NB4 (cell line): ENCODE measurements at places on chromosomes 7 and 10.

- peak; percentile 35 for DNase-seq
These were observed 43.0 kb downstream of the SCRN1 start for GRCh38 chr7:29946428-29947186.

GRCh38 chr10:122445904-122446303 is 8.5 kb upstream of the ARMS2 start:
- DNase-seq = no peak

DNA sequence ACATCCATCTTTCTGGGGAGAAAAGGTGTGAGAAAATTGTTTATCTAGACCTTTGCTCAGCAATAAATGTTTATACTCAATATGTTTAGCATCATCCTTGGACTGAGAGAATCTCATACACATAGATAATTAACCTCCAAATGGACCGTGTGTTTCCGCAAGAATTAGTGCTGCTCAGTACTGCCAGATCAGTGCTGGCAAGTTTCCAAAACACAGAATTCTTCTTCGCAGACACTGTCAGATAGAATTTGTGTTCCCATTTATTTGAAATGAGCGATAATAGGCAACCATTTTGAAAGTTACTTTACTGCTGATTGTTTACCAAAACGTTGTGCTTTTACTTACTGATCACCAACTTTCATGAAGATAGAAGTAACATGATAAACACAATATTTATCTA is 33.7 kb downstream of the STAMBPL1 start:
- DNase-seq = no peak

DNA sequence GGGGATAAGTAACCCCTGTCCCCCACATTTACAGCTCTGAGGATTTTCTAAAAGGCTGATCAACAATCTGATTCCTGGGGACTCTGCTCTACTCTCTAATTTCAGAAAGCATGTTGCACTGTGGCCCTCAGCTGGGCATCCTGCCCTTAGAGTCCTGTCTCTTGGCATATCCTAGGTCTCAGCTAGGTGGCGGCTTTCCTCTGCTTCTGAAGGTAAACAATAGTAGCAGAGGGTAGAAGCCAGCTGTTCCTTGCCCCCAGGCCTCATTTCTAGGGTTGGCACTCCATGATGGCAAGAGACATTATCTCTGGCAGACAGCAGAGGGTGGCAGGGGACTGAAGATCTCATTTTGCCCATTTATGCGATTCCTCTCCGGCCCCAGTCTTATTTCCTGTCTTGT is 77.0 kb downstream of the ADCYAP1R1 start:
- no peak for DNase-seq

DNA sequence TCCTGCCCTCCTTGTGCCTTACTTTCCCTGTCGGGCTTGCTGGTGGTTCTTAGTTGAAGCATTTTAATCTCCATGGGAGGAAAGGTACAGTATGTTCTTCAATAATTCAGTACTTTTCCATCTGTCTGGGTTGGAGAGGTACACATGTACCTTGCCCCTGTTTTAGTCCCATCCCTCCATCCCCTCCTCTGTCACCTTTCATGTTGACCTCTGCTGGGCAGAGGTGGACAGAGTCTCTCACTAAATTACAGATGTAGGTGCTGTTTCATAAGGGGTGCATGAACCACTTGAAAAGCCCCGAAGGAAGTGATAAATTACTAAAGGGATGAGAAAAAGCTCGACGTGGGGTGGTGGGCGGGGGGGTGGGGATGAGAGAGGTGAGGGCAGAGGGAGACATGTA is 5.4 kb downstream of the AGFG2 start:
- DNase-seq = no peak

- DNase-seq = peak; percentile 94
These were observed 9.1 kb upstream of the ZYX start for GRCh38 chr7:143372070-143372469.

DNA sequence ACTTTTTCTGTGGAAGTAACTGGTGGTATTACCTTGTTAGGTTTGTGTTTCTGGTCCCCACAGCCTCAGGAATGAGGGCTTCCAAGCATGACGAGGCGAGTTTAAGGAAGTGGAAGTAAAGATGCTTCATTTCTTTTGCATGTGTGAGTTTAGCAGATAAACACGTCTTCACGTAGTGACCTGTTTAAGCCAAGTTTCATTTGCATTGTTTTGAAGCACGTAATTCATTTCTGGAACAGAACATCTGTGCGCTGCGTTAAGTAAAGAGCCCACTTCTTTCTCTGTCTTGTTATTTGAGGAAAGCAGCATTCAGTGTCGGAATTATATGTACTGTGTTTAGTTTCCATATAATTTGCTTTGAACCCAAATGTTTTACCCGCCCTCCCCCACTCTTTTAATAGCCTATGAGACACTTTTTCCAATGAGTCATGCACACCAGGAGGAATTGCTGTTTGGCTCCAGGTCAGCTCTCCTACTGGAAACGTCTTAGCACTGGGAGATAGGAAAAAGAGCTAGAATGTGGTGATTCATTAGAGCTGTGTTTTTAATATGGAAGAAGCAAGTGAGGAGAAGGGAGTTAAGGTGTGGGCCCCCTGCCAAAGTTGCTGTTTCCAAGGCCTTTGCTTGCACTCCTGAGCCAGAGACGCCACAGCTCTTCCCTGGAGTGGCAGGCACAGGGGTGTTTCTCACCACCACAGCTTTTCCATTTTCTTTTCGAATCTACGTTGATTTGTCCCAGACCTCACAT is 36.7 kb downstream of the BTBD16 start:
- no peak for DNase-seq

GRCh38 chr10:26890956-26891355 is 30.2 kb upstream of the ABI1 start:
- peak; percentile 62 for DNase-seq

DNA sequence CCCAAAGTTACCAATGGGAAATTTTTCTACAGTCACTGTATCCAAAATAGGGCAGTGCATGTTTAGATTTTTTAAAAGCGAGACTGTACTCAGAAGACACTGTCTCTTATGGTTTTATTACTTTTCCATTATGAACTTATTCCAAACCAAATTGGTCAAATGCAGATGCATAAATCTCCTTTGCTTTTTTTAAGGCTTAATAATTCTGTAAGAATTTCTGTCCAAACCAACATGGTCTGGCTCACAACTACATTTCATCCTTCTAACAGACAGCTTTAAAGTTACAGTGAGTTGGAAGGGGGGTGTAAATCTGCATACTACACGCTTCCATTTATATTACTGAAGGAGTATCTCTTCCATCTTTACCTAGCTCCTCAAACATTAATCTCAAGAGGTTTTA is 199.2 kb downstream of the SLC25A13 start:
- DNase-seq = no peak

GRCh38 chr7:25031007-25031406 is 51.0 kb upstream of the OSBPL3 start:
- DNase-seq = no peak

DNA sequence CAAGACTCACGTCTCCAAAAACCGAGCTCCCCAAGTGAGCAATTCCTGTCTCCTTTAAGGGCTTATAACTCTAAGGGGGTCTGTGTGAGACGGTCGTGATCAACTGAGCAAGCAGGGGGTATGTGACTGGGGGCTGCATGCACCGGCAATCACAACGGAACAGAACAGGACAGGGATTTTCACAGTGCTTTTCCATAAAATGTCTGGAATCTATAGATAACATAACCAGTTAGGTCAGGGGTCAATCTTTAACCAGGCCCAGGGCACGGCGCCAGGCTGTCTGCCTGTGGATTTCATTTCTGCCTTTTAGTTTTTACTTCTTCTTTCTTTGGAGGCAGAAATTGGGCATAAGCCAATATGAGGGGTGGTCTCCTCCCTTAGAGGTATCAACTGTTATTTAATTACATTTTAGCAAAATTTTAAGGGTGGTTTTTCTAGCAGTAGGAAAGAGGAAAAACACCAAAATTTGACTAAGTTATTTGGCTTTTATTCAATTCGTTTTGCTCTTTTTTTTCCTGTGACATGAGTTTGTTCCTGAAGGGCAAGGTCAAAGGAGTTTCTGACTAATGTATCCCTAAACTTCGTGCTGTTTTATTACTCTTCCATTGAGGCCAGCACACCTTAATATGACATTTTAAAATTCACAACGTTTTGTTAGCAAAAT is 121.4 kb upstream of the SEC61G start:
- DNase-seq = no peak

DNA sequence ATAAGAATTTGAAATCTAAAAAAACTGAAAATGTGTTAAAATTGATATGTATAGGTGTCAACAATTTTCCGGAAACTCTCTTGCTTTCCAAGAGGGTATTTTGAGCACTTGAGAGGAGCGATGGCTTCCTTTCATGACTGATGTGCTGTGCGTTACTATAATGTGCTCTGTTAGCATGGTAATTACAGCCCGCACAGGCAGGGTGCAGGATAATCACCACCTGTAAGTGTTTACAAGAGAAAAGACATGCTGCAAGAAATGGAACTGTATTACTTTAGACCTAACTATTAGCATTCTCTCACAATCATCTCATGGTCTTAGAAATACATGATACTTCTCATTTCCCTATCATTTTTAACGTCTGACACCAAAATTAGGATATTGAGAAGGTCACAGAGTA is 92.4 kb upstream of the ADARB2 start:
- DNase-seq = no peak

DNA sequence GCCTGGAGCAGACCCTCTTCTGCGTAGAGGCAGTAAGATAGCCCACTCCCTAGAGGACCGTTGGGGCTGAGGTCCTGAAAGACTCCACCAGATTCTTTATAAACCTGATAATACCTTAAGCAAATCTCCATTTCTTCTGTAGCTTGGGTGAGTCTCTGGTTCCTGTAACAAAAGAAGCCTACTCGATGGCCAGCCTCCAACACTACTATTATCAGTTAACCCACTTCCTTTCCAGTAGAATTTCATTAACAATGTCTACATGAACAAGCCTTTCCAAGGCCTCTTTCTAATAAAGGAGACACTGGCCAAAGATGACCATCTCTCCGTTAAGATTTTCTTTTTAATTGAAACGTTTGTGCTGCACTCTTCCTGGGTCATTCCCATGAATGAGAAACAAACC is 201.7 kb upstream of the KCTD7 start:
- DNase-seq = no peak

DNA sequence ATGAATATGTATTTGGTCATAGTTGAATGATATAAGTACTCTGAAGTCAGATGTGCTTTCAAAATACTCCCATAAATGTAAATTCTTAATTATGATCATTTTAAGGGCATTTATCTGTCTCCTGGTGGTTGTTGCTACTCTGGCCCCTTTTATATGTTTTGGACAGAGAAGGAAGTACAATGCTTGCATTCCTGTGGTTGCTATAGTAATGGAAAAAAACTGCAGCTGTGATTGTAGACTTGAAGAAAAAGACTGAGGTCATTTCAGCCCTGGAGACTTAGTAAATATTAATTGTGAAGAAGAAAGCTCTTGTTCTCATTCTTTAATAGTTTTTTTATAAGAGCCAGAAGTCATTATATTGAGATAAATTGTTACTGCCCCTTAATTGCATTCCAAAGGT is 70.2 kb upstream of the FERD3L start:
- no peak for DNase-seq

- DNase-seq = peak; percentile 29
These were observed 4.7 kb upstream of the DENND2A start for GRCh38 chr7:140645166-140645900.

DNA sequence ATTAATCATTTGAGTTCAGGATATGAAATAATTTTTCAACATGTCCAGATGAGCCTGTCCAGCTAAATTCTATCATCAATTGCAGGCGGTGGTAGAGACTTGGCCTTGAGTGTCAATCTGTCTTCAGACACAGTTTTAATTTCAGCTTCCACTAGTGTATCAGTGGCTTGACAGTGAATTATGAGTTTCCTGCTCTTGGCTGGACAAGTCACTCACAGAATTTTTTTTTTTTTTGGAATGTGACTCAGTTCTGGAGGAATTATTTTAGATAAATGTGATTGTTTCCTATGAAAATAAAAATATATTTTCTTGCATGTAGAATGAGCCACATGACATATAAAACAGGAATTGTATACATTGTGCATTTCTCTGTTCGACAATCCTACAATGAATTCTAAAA is 319.9 kb upstream of the AKR1E2 start:
- no peak for DNase-seq

- no peak for DNase-seq
These were observed 118.5 kb downstream of the NKX6-2 start for GRCh38 chr10:132667342-132668047.

GRCh38 chr7:20798081-20798693 is 11.5 kb upstream of the SP8 start:
- peak; percentile 66 for DNase-seq

DNA sequence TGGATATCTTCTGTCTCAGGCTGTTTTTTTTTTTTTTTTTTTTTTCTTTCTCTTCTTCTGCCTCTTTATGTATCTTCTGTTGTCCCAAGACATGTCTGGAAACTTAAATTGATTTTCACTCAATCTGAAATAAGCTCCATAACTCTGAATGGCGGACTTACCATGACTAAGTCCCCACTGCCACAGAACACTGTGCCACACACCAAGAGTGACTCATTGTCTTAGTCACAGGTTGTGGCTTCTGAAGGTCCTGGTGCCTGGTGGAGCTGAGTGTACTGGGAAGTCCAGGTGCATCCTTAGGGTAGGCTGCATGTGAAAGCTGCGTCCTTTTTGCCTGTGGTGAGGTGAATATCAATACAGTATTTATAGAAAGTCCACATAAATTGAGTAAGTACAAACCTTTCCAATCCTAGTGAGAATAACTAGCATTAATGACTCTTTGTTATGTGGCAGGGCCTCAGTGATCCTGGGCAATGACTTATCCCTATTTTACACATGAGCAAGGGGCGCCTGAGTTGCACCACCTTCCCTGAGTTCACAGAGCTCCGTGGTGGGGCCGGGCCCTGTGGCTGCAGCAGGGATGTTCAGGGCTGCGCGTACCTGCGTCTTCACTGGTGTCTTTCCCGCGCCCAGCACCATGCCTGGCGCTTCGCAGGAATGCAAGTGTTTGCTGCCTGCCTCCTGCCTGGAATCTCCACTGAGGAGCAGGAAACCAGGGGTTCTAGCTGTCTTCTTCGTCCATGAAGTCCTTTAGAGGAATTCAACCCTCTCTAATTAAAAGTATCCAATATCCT is 4.3 kb downstream of the PFKP start:
- peak; percentile 67 for DNase-seq

GRCh38 chr7:132991615-132992587 is 90.0 kb downstream of the CHCHD3 start:
- no peak for DNase-seq

GRCh38 chr10:63267414-63268148 is 134.5 kb downstream of the NRBF2 start:
- DNase-seq = peak; percentile 69

- DNase-seq = peak; percentile 90
These were observed 183.4 kb downstream of the PRKCQ start for GRCh38 chr10:6396652-6397051.

- DNase-seq = no peak
These were observed 8.6 kb downstream of the TRIM56 start for GRCh38 chr7:101093906-101094305.

- DNase-seq = no peak
These were observed 2.0 kb downstream of the MOSPD3 start for GRCh38 chr7:100614308-100614861.

GRCh38 chr10:6202098-6202683 is 541 bp upstream of the PFKFB3 start:
- no peak for DNase-seq
